ENCODE measurements at places on chromosomes 7 and 10.

DNA sequence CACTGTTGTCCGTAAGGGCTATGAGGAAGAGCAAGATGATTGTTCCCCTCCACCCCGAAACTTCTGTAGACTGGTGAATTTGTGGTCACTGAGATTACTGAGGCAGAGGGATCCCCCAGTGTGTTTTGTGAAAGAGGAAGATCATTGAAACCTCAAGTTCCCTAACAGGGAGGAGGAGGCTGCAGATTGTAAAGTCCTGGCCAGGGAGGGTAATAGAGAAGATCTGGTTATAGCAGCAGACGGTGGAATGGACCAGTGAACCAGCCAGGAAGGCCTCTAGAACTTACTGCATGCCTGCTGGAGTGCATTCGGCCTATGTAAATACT is 31.1 kb downstream of the LMTK2 start:
- H3K27ac ChIP-seq, result no peak overlapping the region
- H3K36me3 ChIP-seq, result peaks cover 28% of the 10 kb centered on the region
- H3K4me1 ChIP-seq, result peaks cover 22% of the 10 kb centered on the region

GRCh38 chr10:127278001-127278400 is 81.6 kb upstream of the INSYN2A start:
- H3K4me1 ChIP-seq, result no peaks in the 10 kb centered on the region
- no peak overlapping the region for H3K4me3 ChIP-seq
- no peak overlapping the region for H3K27ac ChIP-seq
- peaks cover 3% of the 10 kb centered on the region for H3K36me3 ChIP-seq

GRCh38 chr10:96746503-96746902 is 26.2 kb upstream of the PIK3AP1 start:
- peaks cover 9% of the 10 kb centered on the region for H3K4me1 ChIP-seq
- H3K36me3 ChIP-seq, result peaks cover 4% of the 10 kb centered on the region
- no peaks in the 10 kb centered on the region for H3K27me3 ChIP-seq
- no peak overlapping the region for H3K27ac ChIP-seq

DNA sequence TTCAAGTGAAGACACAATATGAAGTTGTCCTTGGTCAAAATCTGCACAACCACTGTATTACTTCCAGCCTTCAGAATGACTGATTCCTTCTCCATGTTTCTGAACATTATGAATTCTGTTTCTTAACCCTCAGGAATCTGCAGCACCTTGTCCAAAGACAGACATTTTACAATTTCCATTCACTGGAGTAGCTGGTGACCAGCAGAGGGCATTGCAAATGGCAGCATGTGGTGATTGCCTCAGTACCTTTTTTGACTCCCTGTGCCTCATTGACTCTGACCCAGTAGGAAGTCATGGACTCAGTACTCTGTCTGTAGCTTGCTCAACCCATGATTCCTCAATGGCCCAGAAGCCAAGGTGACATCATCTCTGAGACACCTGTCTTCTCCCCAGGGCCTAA is 879 bp upstream of the VPS41 start:
- H3K27me3 ChIP-seq, result no peaks in the 10 kb centered on the region
- peaks cover 5% of the 10 kb centered on the region for H3K36me3 ChIP-seq
- no peak overlapping the region for H3K27ac ChIP-seq
- H3K4me1 ChIP-seq, result peaks cover 21% of the 10 kb centered on the region
- no peak for DNase-seq

DNA sequence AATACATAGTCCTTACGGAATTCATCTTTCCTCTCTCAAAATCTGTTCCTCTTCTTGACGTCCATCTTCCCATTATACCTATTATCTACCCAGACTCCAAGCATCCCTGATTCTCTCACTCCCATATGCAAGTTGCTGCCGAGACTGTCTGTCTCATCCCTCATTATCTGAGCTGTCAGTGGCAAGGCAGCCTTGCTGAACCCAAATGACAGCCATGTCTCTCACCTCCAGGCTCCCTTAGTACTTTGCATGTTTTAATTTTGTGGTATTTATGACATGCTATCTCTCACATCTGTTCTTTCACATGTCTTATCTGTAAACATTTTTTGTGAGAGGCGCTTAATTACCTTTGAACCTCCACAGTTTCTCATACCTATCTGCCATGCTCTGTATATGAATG is 54.4 kb upstream of the IFRD1 start:
- H3K36me3 ChIP-seq, result no peaks in the 10 kb centered on the region
- peaks cover 12% of the 10 kb centered on the region for H3K4me1 ChIP-seq
- no peak overlapping the region for H3K4me3 ChIP-seq
